ENCODE measurements at places on chromosomes 7 and 10.

- DNase-seq, result no peak
Observed at GRCh38 chr10:129114588-129114987, 352.5 kb upstream of the MGMT start.

- DNase-seq, result no peak
Observed at GRCh38 chr7:45595809-45596664, 21.9 kb downstream of the ADCY1 start.

DNA sequence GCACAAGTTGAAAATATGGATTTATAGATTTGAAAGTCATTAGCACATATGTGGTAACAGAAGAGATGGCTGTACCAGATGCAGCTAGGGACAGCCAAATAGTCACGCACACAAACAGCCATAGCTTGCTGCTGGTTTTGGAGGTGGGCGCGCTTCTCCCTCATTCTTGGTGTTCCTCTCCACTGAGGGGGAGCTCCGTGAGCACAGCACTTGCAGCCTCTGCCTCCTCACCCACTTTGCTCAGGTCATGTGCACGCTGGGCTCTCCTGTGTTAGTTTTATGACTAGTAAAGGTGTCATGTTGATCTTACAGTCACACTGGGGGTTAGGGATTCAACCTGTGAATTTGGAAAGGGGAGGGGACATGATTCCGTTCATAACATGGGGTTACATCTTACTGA lies 8.5 kb upstream of the ZNF786 start:
- DNase-seq, result no peak

- DNase-seq, result no peak
Observed at GRCh38 chr7:82021713-82022112, 251.9 kb upstream of the HGF start.

DNA sequence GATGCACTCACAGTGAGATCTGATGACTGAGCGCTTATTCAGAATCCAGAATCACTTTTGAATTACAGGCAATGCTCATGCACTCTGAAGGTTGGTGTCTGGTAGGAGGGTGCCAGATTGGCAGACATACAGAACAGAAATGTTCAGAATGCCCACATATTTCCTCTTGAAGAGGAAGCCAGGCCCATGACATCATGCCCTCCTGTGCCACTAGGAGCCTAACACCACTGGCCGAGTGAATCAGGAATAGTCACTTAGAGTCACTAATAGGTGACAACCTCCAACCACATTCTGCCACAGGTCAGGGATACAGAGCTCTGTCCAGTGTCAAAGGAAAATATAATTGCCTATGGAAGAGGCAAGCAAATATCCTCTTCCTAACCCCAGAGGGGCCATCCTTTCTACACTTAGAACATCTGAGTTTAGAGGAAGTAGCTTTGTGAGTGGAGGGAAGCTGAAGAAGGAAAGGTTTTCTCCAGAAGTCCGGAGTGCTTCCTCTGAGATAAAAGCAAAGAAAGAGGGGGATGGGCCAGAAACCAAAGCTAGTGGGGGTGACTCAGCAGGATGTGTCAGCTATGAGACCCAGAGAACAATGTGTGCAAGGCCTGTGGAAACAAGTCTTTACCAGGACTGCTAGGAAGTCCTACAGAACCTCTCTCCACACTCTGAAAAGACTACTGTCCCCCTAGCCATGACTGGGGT lies 838.8 kb downstream of the GRID1 start:
- no peak for DNase-seq

- no peak for DNase-seq
Observed at GRCh38 chr10:8499312-8499711, 444.8 kb downstream of the GATA3 start.

- no peak for DNase-seq
Observed at GRCh38 chr10:97974526-97975525, 55.6 kb downstream of the CRTAC1 start.

DNA sequence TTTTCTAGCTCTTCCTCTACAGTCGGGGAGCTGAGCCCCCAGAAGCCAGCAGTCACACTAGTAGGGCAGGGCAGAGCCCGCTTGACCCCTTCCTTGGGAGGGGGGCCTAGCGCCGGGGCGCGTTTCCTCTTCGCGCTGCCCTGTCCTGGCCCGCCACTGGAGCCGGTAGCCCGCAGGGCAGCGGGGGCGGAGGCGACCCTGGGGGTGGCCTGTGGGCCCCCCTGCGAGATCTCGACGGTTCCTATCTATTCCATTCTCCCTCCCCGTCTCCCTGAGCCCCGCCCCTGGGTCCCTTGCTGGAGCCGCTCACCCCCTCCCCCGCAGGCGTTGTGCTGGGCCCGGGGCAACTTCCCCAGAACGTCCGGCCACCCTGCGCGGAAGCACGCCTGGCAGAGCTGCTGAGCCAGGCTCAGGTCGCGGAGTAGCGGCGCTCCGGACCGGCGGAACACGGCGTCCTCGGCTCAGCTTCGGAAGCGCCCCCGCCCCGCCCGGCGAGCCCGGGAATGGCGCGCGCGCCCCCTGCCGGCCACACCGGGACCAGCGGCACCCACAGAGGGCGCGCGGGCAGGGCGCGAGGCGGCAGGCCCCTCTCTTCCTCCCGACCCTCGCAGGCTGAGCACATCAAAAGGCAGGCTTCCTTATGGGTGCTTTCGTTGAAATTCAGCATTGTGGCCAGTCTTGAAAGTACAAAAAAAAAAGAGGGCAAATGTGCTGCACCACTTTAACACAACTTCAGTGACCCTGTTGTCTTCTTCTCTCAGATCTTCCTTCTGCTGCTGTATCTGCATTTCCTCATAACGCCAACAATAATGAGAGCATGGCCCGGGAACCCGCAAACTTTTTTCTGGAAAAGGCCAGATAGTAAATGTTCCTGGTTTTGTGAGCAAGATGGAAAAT lies 327.6 kb downstream of the TNS3 start:
- peak; percentile 3 for DNase-seq

Data from NCI-H1417 (cell line).